ENCODE measurements at places on chromosomes 3 and 15.

- no peak for DNase-seq
Observed at GRCh38 chr3:176430244-176431037, 766.8 kb downstream of the TBL1XR1 start.

DNA sequence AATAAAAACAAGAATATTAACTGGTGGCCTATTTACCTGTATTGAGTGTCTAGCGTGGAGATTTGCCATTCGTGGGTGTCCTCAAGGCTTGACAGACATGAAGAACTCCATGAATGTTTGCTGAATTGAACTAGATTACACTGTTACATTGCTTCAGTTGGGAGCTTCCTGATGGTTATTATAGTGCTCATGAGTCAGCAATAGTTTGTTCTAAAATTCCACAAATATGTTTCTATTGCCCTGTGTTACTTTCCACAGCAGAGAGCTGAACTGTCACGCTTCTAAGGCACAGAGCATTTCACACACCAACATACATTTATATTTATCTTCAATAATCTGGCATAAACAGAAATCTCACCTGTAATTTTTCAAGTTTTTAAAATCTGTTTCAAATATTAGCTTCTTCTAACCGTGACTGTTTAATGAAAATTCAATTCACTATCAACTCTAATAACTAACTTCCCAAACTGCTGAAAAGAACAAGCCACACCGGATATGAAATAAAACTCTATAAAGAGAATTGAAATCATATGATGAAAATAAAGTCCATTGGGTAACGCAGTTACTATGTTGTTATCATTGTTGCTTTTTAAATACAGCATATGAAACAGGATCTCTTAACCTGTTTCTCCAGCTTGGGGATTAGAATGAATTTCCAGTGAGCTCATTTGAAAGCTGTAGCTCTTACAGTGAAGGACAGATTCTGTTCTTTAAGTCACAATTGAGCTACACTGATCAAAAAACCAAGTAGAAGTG lies 61.2 kb upstream of the MCF2L2 start:
- no peak for DNase-seq

GRCh38 chr3:124250053-124250452 lies 258.1 kb upstream of the ROPN1 start:
- DNase-seq = no peak

DNA sequence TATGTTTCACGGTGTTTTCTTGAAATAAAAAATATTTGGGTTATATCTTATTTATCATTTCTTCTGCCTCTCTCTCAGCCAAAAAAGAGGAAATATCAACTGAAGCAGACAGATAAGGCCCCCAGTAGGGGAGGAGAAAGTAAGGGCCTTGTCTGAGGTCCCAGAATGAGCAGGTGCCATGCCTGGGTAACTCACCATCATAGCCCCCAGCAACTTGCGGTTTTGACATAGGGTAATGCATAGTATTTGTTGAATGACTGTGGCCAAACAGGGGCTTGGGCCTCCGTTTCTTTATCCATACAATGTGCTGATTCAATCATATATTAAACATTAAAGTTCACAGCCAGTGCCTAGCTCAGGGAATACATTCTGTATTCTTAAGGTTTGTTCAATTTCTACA lies 119.6 kb downstream of the ABI3BP start:
- no peak for DNase-seq

- DNase-seq = no peak
Observed at GRCh38 chr15:67096546-67097294, 31.3 kb downstream of the SMAD3 start.

DNA sequence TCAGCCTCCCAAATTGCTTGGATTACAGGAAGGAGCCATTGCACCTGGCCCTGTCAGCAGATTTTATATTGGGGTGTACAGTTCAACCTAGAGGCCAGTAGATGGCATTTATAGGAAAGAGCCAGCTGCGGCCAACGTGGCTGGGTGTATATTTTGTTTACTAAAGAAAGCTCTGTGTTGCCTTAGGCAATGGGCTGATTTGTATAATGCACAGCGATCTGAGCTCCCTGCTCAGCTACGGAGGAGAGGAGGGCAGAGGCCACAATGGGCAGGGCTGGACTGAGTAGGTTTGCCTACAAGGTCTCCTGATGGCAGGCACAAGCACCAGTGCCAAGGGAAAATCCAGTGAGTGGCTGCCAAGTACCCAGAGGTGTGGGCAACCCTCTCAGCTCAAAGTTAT lies 282.4 kb downstream of the ARPP21 start:
- DNase-seq = no peak

- no peak for DNase-seq
Observed at GRCh38 chr3:9247361-9247940, 2.0 kb downstream of the SRGAP3 start.

GRCh38 chr3:102510663-102511062 lies 75.8 kb downstream of the ZPLD1 start:
- no peak for DNase-seq

- no peak for DNase-seq
Observed at GRCh38 chr15:77619883-77620282, 12.8 kb downstream of the LINGO1 start.

DNA sequence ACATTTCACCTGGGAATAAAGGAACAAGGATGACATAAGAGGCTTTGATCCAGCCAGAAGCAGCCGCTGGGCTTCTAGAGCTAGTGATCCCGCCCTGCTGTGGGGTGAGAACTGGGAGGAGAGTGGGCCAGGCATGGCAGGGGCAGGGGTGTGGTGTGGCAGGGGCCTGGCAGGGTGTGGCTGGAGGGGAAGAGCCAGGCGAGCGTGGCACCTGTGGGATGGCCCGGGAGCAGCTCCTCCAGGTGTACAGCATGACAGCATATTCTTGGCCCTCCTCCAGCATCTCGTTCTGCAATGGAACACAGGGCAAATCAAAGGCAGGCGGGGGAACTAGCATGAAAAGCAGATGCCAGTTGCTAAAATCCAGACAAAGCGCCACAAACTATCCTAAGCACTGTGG lies 35.5 kb downstream of the CYFIP1 start:
- DNase-seq = no peak

All from activated T-cell treated with anti-CD3 and anti-CD28 coated beads, Interleukin-2, amount 50 U/mL, for 4 hours (primary cell).